ENCODE measurements at places on chromosomes 5 and 9. TPM values are rescaled to one million over a fixed set of nuclear protein-coding genes. Genes with fewer than 3 reads are reported as not detected.

The ADGRD2 gene
- 0.50 TPM for polyA plus RNA-seq

The TAF11L10 gene
- not detected for polyA plus RNA-seq

The ADAMTSL2 gene
- polyA plus RNA-seq: 0.68 TPM

The VLDLR gene
- polyA plus RNA-seq: 1.8 TPM

The HMCN2 gene
- polyA plus RNA-seq: 2.2 TPM

DNA sequence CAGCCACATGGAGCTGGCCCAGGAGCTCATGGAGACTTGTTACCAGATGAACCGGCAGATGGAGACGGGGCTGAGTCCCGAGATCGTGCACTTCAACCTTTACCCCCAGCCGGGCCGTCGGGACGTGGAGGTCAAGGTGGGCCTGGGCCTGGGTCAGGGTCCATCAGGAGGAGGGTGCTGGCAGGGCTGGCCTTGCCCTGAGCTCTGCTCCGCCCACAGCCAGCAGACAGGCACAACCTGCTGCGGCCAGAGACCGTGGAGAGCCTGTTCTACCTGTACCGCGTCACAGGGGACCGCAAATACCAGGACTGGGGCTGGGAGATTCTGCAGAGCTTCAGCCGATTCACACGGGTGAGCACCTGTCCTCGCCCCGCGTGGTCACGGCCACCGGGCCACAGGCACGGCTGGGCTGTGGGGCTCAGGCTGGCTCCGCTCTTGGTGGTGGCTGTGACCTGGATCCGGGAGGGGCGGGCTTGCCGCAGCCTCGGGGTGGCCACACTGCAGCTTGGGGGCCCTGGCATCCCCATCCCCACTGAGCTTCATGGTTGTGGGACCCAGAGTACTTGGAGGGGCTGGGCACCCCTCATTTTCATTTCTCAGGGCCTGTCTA is 7.1 kb downstream of the DPP7 start:
- DNase-seq: no peak

- no peak for DNase-seq
Observed at GRCh38 chr5:132525299-132525724, 18.0 kb downstream of the IL5 start.

- no peak for DNase-seq
Observed at GRCh38 chr5:142385194-142385593, 60.4 kb upstream of the SPRY4 start.

DNA sequence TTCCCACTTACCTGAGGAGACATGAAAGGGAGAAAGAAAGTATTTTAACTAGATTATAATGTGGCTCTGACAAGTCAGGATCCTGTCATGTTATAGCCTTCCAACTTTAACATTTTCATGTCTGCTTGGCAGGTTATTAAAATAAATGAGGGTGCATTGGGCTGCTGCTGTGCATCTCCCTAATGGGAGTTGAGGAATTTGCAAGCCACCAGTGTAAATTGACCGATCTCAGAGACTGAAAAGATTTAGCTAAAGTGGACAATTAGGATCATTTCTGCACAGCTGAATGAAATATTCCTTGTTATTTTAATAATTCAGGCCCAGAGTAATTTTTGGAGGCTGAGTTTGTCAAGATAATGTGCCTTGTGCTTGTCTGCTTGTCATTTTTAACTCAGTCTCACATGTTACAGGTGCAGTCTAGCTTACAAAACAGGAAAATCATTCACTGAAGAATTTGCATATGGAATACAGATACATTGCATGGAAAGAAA is 366.3 kb upstream of the ADAMTS16 start:
- no peak for DNase-seq

- no peak for DNase-seq
Observed at GRCh38 chr9:92488681-92489550, 6.6 kb upstream of the ASPN start.

GRCh38 chr5:74870299-74871067 is 4.3 kb upstream of the FAM169A start:
- no peak for DNase-seq

- no peak for DNase-seq
Observed at GRCh38 chr9:4086119-4087090, 213.5 kb downstream of the GLIS3 start.

DNA sequence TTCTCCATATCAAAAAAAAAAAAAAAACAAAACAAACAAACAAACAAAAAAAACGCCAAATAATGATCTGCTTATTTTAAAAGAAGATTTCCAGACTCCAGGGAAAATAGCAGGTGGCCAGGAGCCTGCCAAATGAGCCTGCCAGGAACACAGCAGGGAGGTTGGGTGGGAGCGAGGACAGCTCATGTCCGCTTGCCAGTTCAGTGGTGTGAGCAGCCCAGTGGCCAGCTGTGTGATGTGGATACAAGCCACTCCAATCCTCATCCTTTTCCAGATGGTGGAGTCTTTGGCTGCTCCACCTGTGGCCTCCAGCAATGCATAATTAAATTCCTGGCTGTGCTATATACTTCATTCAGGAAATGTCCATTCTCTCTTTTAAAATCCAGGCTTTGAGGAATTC is 1025.1 kb upstream of the C9orf72 start:
- DNase-seq: no peak

Data from thymus (tissue), 14 donors.